Chondrocyte (in vitro differentiated cells): ENCODE measurements at places on chromosomes 6 and 20.

GRCh38 chr6:35305117-35305516 is 7.5 kb downstream of the DEF6 start:
- no peaks in the 10 kb centered on the region for H3K36me3 ChIP-seq
- peaks cover 13% of the 10 kb centered on the region for H3K4me1 ChIP-seq
- no peaks in the 10 kb centered on the region for H3K27me3 ChIP-seq
- no peak overlapping the region for H3K4me3 ChIP-seq
- no peak overlapping the region for H3K27ac ChIP-seq

- no peak overlapping the region for H3K4me3 ChIP-seq
- H3K4me1 ChIP-seq: no peaks in the 10 kb centered on the region
- H3K36me3 ChIP-seq: no peaks in the 10 kb centered on the region
- no peak for DNase-seq
Observed at GRCh38 chr20:19642860-19643259, 115.2 kb upstream of the RIN2 start.

GRCh38 chr6:116411284-116411623 is 40.5 kb downstream of the DSE start:
- H3K4me3 ChIP-seq: no peak overlapping the region
- peaks cover 68% of the 10 kb centered on the region for H3K4me1 ChIP-seq
- peak overlapping the region; percentile 81 for H3K27ac ChIP-seq
- H3K36me3 ChIP-seq: peaks cover 4% of the 10 kb centered on the region
- no peak for DNase-seq

GRCh38 chr6:159890792-159891191 is at the start of gene MAS1:
Gene MAS1, plus strand, starts transcription at chr6:159890988. Its CDS starts 15,968 bp downstream, at chr6:159906956.
- H3K36me3 ChIP-seq: no peaks in the 10 kb centered on the region
- peaks cover 4% of the 10 kb centered on the region for H3K4me1 ChIP-seq
- H3K27me3 ChIP-seq: peaks cover 38% of the 10 kb centered on the region
- no peak within 1 kb of the TSS for H3K4me3 ChIP-seq
- H3K27ac ChIP-seq: no peak within 1 kb of the TSS

DNA sequence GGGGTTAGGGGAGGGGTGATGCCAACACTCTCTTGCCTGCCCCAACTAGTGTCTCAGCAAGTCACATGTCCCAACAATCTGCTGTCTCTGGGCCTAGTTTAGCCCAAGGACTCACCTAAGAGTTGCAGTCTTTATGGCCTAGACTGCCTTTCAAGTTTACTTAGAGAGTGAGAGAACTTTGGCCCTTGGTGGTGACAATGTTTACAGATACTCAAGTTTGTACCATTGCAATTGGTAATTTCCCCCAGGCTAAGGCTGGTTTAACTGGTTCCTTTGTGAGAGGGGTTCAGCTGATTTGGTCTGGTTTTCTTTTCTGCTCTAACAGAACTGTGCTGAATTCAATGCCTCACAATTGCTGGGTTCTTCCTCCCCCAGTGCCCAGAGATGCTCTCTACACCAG is 1279.9 kb upstream of the EYS start:
- H3K4me3 ChIP-seq: no peak overlapping the region
- no peak for DNase-seq
- H3K27ac ChIP-seq: no peak overlapping the region
- no peaks in the 10 kb centered on the region for H3K4me1 ChIP-seq
- peaks cover 1% of the 10 kb centered on the region for H3K36me3 ChIP-seq

- no peaks in the 10 kb centered on the region for H3K36me3 ChIP-seq
- peaks cover 77% of the 10 kb centered on the region for H3K4me1 ChIP-seq
- DNase-seq: no peak
- peak overlapping the region; percentile 90 for H3K27ac ChIP-seq
Observed at GRCh38 chr6:37988696-37989095, 169.2 kb downstream of the ZFAND3 start.

GRCh38 chr6:9851541-9852380 is 563.1 kb downstream of the TFAP2A start:
- no peak overlapping the region for H3K27ac ChIP-seq
- no peaks in the 10 kb centered on the region for H3K27me3 ChIP-seq
- H3K4me1 ChIP-seq: no peaks in the 10 kb centered on the region
- H3K36me3 ChIP-seq: peaks cover 3% of the 10 kb centered on the region
- DNase-seq: no peak

DNA sequence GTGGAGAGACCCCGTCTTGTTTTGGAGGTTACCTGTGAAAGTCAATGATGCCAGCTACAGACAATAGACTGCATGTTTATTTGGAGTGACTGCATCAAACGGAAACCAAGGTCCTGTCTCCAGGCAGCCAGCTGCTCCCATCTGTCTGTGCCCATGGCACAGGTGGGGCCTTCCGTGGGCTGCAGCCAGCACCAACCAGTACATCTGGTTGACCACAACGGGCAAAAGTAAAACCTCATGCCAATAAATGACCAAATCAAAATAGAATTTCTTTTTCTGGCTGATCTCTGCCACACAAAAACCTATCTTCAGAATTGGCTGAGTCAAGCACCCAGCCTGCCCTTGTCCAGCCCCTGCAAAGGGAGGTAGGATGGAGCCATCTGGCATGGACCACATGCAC is 33.5 kb downstream of the DLL1 start:
- peaks cover 26% of the 10 kb centered on the region for H3K27me3 ChIP-seq
- H3K36me3 ChIP-seq: no peaks in the 10 kb centered on the region
- no peak overlapping the region for H3K4me3 ChIP-seq
- no peak for DNase-seq
- no peaks in the 10 kb centered on the region for H3K4me1 ChIP-seq

DNA sequence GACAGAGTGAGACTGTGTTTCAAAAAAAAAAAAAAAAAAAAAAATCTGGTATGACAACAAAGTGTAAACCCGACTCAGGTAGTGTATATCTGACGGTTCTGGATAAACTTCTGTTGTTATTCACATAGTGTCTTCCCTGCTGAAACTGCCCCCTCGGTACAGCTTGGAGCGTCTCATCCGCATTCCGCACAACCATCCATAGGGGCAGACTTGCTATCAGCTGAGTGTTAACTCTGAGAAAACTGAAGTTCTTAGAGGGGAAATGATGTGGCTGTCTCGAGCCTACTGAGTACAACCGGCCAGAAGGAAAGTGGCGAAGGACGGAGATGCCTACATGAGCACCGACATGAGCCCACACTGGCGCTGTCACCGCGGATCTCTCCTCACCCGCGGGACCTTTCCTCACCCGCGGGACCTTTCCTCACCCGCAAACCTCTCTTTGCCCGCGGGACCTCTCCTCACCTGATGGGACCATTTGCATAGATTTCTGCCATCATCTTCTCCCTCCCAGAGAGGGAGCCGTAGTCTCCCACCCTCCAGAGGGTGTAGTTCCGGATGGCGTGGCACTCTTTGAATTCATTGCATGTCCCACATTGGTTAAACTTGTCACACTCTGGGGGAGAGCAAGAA is 9.8 kb downstream of the CTSZ start:
- DNase-seq: no peak
- peak overlapping the region; percentile 36 for H3K27ac ChIP-seq
- no peaks in the 10 kb centered on the region for H3K27me3 ChIP-seq
- H3K36me3 ChIP-seq: peaks cover 25% of the 10 kb centered on the region
- peaks cover 8% of the 10 kb centered on the region for H3K4me1 ChIP-seq

DNA sequence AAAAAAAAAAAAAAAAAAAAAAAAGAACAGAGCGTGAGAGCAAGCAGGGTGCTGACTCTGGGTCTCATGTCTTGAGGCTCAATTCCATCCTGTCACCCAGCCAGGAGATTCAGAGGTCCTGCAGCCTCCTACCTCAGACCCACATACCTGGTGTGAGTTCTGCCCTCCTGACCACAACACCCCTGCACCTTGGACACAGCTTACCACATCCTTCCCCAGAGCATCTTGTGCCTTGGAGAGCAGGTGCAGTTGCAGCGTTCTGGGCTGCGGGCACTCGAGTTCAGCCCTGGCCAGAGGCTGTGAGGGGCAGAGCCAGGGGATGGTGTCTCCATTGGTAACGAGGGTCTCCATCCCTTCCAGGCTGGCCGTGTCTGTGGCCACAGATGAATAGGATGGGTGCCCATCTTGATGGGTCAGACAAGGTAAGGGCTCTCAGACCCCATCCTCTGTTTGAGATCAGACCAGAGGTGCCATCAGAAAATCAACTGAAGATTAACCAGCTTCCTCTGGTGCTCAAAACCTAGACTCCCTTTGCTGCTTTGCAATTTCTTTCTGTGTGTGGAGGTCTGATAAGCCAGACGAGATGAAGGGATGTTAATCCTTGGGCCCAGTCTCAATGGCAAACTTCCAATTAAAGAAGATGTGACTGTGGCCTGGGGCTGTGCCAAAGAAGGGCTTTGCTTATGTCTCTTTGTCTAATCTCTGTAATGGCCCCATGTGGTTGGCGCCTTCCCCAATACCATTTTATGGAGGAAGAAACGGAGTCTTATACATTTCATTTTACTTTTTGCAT is 14.7 kb upstream of the ZNF831 start:
- H3K27me3 ChIP-seq: peaks cover 8% of the 10 kb centered on the region
- no peak overlapping the region for H3K27ac ChIP-seq
- H3K4me1 ChIP-seq: peaks cover 17% of the 10 kb centered on the region
- no peak overlapping the region for H3K4me3 ChIP-seq
- H3K36me3 ChIP-seq: no peaks in the 10 kb centered on the region

- H3K36me3 ChIP-seq: peaks cover 2% of the 10 kb centered on the region
- no peaks in the 10 kb centered on the region for H3K27me3 ChIP-seq
- H3K27ac ChIP-seq: peak overlapping the region; percentile 56
- peak overlapping the region; percentile 10 for H3K4me3 ChIP-seq
- H3K4me1 ChIP-seq: peaks cover 44% of the 10 kb centered on the region
Observed at GRCh38 chr6:83985308-83985713, 48.3 kb upstream of the MRAP2 start.

DNA sequence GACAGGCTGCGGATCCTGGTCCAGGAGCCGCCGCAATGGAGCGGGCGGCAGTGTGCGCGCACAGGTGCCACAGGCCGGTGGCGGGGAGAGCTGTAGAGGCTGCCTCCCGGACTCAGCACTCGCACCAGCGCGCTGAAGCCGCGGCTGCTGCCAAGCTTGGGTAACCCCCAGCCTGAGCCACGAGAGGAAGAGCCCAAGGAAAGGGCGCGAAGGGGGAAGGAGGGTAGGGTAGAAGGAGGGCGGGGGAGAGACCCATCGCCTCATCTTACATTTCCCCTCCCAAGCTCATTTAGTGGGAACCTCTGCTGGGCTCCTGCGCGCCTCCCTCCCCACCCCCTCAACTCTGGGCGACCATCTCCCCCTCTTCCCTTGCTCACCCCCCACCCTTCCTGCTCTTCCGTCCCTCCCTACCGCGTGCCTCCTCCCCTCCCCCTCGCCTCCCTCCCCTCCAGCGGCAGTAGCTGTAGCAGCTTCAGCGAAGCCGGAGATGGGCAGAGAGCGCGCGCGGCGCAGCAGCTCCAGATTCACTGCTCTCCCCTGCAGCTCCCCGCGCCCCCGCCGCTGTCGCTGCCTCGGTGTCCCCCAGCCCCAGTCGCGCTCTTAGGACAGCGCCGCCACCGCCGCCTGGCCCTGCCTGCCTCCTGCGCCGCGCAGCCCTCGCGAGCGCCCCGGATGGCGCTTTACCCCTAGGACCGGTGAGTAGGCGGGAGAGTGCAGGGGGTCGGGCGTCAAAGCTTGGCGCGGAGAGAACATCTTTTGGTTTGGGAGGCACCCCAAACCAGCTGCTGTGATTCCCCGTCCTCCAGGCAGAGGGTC is at the start of gene FUT9:
FUT9 (plus strand) TSS at position 457 of the 816 bp plus-strand sequence. CDS start 187,182 bp downstream, outside the sequence.
- H3K27ac ChIP-seq: no peak within 1 kb of the TSS
- peaks cover 54% of the 10 kb centered on the region for H3K27me3 ChIP-seq
- peaks cover 2% of the 10 kb centered on the region for H3K36me3 ChIP-seq
- H3K4me1 ChIP-seq: peaks cover 10% of the 10 kb centered on the region

- H3K4me3 ChIP-seq: peak within 1 kb of the TSS; percentile 88
- peak; percentile 92 for DNase-seq
- H3K36me3 ChIP-seq: peaks cover 1% of the 10 kb centered on the region
- H3K27ac ChIP-seq: peak within 1 kb of the TSS; percentile 96
- no peaks in the 10 kb centered on the region for H3K27me3 ChIP-seq
- H3K4me1 ChIP-seq: peaks cover 21% of the 10 kb centered on the region
Observed at GRCh38 chr6:148746363-148747144, at the start of gene UST. Gene UST, plus strand, starts transcription at chr6:148747030. Its CDS starts 401 bp downstream, at chr6:148747431.

DNA sequence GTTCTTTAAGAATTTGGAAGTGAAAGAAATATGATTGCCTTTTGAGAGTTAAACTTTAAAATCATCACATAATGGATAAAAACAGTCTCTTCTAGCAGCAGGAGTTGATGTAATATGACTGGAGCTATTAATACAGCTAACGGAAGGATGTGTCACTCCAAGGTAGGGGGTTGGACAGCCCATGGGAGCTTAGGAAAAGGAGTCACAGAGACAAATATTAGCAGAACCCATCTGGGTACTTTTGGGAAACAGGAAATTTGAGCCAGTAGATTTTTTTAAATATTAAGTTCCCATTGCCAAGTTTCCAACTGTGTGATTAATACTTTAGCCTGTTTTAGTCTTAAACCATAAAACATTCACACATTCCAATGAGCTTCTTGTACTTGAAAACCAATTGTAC is 164.7 kb upstream of the RIMS1 start:
- no peaks in the 10 kb centered on the region for H3K36me3 ChIP-seq
- H3K27me3 ChIP-seq: peaks cover 7% of the 10 kb centered on the region
- H3K27ac ChIP-seq: no peak overlapping the region

DNA sequence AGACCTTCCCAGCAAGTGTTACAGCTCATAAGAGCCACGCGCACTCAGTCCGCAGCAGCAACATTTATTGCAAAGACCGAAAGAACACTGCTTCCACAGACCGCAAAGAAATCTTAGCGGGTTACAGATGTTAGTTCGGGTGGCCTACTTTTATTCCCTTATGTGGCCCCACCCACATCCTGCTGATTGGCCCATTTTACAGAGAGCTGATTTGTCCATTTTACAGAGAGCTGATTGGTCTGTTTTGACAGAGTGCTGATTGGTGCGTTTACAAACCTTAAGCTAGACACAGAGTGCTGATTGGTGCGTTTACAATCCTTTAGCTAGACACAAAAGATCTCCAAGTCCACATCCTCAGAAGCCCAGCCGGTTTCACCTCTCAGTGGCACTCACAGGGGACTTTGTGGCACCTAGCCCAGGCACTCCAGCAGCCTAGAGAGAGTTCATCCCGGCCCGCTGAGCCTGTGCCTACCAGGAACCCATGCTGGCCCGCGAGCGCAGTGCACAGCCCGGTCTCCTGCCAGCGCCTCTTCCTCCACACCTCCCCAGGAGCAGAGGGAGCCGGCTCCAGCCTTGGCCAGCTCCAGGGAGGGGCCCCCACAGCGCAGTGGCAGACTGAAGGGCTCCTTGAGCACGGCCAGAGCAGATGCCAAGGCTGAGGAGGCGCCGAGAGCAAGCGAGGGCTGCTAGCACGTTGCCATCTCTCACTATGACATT is 244.3 kb upstream of the TSHZ2 start:
- no peak overlapping the region for H3K27ac ChIP-seq
- DNase-seq: no peak
- no peak overlapping the region for H3K4me3 ChIP-seq
- no peaks in the 10 kb centered on the region for H3K27me3 ChIP-seq
- H3K36me3 ChIP-seq: no peaks in the 10 kb centered on the region
- no peaks in the 10 kb centered on the region for H3K4me1 ChIP-seq
